ENCODE measurements at places on chromosomes 12 and 14.

DNA sequence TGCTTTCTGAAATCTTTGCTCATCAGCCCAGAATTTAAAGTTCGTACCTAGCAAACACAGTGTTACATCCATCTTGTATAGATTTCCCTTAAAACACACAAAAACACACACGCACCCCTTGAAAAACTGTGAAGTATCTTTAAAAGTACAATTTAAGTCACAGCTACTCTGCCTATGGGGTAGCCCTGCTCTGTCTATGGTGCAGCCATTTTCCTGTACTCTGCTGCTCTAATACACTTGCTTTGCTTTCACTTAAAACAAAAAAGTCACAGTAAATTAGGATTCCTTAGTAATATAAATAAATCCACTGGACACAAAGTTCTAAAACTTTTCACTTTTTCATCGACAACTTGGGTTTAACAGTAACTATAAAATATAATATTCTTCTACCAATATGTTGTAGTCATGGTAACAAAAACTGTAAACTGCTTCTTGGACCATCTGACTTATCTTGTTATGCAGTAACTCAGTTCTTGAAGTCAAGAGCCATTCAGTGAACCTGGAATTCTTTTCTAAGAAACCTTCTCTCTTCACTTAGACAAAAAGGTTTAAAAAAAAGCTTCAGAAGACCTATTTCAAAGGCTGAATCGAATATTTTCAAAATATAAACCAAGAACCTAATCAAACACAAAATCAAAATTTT, 63.5 kb downstream of the MED13L start:
- no peak for DNase-seq

- DNase-seq, result no peak
Observed at GRCh38 chr14:55628426-55628825, 48.4 kb downstream of the KTN1 start.

- DNase-seq, result no peak
Observed at GRCh38 chr14:32594766-32595165, 265.7 kb downstream of the AKAP6 start.

DNA sequence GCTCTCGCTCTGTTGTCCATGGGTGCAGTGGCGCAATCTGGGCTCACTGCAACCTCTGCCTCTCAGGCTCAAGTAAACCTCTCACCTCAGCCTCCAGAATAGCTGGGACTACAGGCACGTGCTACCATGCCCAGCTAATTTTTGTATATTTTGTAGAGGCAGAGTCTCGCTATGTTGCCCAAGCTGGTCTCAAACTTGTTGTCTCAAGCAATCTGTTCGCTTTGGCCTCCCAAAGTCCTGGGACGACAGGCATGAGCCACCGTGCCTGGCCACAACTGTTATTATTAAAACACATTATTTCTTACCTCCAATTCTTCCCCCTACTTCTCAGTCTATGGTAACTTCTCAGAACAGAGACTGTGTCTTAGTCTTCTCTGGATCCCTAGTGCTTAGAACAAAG, 143.3 kb downstream of the DICER1 start:
- DNase-seq, result no peak

- no peak for DNase-seq
Observed at GRCh38 chr14:53011053-53011462, 60.2 kb upstream of the FERMT2 start.

DNA sequence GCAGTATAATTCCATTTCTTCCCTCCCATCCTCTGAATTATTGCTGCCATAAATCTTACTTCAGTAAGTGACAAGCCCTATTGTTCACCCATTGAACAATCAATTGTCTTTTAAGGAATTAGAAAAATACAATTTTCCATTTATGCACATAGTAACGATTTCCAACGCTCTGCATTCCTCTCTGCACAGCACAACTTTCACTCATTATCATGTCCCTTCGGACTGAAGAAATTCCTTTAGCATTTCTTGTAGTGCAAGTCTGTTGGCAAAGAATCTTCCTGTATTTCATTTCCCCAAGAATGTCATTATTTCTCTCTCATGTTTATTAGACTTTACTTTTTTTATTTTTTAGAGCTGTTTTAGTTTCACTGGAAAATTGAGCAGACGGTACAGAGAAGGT, 252.1 kb upstream of the RTL1 start:
- no peak for DNase-seq

GRCh38 chr12:122182887-122183587, at the start of gene LRRC43:
TSS of gene LRRC43 (plus strand) at chr12:122183123. CDS start at chr12:122183145, 22 bp downstream.
- peak; percentile 46 for DNase-seq

DNA sequence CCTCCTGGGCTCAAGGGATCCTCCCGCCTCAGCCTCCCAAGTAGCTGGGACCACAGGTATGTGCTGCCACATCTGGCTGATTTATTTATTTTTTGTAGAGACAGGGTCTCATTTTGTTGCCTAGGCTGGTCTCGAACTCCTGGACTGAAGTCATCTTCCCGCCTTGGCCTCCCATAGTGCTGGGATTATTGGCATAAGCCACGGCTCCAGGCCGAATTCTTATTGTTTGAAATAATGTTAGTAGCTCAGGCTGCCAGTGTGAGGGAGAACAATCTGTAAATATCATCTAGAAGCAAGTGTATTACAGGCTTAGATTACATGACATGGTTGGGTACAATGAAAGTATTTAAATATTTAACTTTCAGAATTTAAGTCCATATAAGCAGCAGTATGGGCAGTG, 8.2 kb downstream of the ACTR6 start:
- DNase-seq, result no peak

DNA sequence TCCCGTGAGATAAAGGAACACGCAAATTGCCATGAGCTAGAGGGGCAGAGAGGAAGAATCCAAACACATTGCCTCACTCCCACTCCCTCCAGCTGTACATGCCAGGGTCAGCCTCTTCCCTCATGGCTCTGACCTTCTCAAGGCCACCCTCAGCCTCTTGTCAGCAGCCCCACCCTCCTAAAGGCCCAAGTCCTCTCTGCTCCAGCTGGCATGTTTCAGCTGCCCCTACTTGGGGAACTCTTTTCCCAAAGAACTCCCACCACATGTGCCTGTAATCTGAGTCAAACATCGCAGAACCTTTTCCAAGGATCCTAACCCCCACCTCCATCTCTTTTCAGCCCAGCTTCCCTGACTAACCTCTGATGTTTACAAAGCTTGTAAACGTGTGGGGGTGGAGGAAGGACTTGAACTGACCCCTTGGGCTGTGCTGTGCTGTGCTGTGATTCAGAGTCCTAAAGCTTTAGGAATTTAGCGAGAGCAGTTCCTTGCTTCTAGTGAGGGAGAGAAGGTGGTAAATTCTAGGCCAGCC, 7.3 kb upstream of the CACNB3 start:
- no peak for DNase-seq

- DNase-seq, result no peak
Observed at GRCh38 chr12:68630598-68630997, 19.9 kb downstream of the RAP1B start.

GRCh38 chr12:122489038-122489437, 11.7 kb downstream of the ZCCHC8 start:
- DNase-seq, result no peak

- no peak for DNase-seq
Observed at GRCh38 chr12:38384816-38385378, 68.3 kb downstream of the ALG10B start.

- no peak for DNase-seq
Observed at GRCh38 chr12:111780166-111780565, 13.4 kb downstream of the ALDH2 start.

DNA sequence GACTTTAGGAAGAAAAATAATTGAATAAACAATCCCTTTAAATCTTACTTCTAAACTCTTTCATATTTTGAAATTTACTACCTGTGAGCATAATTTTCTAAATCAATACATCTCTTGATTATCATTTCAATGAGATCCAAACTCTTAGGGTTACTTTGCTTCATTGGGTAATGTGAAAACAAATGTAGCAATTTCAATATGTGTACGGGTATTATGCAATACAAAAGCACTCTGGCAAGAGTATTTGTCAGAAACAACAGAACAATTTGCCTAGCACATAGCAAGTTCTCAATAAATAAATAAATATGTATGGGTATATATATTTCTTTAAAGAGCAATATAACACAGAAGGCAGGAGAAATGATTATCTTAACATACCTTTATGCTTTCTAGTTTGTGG, 77.1 kb downstream of the PLEKHG7 start:
- DNase-seq, result no peak

- DNase-seq, result no peak
Observed at GRCh38 chr12:117384735-117385134, 23.3 kb upstream of the NOS1 start.

- DNase-seq, result no peak
Observed at GRCh38 chr12:91133871-91134270, 22.6 kb upstream of the LUM start.

DNA sequence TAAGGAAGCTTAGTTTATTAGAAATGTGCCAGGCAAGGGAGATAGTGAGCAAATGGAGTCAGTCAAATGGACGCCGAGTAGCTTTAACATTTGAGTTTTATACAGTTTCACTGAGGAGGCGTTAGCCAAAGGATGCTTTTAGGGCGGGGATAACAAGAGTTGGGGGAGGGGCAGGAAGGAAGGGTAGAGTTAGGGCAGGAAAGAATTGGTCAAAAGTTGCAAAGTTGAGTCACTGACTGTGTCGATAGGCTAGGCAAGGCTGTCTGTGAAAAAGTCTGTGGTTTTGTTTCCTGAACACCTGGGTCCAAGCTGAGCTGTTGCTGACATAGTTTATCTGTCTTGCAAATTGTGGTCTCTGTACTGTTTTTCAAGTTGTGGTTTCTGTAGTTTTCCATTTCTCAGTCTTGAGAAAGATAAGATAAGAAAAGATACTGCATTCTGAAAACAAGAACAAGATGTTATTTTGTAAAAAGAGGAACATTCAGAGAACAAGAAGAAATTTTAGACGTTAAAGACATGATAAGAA, 62.6 kb upstream of the RESF1 start:
- DNase-seq, result peak; percentile 90

DNA sequence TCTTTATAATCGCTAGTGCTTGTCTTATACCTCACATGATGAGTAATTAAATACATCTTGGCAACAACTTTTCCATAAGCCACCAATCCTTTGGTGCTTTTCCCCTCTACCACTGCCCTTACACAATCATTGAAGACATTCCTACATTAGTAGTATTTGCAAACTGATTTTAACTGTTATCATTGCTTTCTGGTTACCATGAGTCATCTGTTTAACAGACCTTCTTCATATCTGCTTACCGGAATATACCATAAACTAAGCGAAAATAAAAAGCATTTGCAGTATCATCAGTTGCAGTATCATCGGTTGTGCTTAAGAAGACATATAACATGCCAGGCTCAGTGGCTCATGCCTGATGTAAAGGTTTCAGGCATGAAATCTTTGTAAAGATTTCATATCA, 54.8 kb upstream of the PLEKHA5 start:
- DNase-seq, result no peak

DNA sequence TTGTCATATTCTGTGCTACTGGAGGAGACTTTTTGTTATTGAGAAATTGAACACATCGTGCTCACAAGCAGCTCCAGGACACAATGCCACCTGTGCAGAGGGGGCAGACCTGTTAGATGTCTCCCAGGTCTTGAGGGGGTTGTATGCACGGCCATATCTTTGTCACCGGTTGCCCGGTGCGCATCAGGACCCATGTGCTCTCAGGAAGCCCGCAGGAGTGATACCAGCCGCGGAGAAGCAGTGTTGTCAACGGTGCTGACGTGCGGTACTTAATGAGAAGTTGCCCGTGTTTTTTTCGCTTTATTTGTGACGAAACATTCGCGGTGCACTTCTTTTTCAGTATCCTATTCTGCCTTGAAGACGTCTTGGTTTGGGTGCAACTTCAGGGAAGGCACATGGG, 128.2 kb upstream of the RTL1 start:
- DNase-seq, result no peak

DNA sequence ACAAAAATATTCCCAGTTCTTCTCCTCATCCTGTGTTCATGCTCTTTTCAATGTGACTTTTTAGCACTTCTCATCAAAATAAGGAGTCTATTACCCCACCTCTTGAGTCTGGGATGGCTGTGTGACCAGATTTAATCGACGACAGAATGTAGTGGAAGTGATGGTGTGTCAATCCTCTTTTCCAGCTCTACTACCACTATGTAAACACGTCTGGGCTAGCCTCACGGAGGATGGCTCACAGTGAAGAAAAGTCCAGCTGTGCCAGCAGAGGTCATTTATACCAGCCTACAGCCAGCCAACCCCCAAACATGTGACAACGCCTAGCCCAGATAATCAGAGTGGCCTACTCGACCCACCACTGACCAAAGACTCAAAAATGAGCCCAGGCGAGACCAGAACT, 37.3 kb upstream of the FGF6 start:
- DNase-seq, result no peak

- DNase-seq, result no peak
Observed at GRCh38 chr12:22640851-22641250, 15.9 kb downstream of the ETNK1 start.

DNA sequence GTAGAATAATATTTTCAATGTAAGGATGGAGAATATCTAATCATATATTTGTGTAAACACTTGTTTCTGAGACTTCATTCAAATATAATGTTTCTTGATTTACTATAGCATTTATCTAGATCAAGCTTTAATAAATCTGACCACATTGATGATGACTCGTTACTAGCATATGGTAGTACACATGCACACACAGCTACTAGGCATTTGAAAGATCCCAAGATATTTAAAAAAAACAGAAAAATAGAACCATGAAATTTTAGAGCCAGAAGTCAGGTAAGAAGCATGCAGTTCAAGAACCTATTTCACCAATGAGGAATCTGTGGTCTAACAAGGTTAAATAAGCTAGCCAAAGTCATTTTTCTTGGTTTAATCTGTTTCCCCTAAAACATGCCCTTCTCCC, 32.0 kb downstream of the DCP1B start:
- DNase-seq, result no peak

DNA sequence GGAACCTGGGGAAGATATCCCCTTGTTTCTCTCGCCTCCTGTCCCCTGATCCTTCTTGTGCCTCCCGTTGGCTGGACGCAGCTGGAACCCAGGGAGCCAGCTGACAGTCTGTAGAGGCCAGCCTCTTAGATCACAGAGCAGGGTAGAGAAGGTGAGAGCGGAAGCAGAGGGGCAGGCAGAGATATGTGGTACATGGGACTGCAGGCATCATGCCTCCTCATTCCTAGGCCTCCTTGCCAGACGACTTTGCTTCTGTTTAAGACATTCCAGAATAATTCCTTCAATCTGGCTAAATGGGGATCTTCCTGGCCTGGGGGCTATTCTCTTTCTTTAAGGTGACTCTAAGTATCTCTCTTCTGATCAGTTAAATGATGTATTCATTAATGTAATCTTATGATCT, 89.4 kb upstream of the MAX start:
- DNase-seq, result no peak

DNA sequence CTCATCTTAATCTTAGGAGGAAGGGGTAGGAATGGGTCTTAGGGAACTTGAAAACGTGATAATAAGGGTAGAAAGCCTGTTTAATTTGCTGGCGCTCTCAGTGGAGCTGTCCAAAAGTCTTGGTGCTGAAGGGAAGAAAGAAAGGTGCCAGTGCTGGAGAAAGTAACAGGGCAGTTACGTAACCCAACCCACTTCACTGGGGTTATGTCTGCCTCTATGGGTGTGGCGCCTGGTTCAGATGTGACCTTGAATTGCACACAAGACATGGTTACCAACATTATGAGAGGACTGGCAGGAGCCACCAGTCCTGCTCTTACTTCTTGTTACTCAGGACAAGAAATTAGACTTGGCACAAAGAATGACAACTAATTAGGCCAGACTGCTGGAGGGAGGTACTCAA, 18.6 kb upstream of the GPATCH2L start:
- DNase-seq, result no peak

GRCh38 chr14:74917646-74918081, 5.4 kb downstream of the RPS6KL1 start:
- DNase-seq, result no peak
